Myometrial cell (primary cell): ENCODE measurements at places on chromosomes 3 and 15. TPM values are rescaled to one million over a fixed set of nuclear protein-coding genes. Genes with fewer than 3 reads are reported as not detected.

KLHL40 gene
- total RNA-seq: not detected in 2 replicates

GABRB3 gene
- 0.29 and 0.71 TPM in 2 replicates for total RNA-seq

PLA2G4E gene
- not detected in 2 replicates for total RNA-seq

BUB1B gene
- total RNA-seq: 15.3 and 22.3 TPM in 2 replicates

STRA6 gene
- 9.4 and 11.2 TPM in 2 replicates for total RNA-seq
